ENCODE measurements at places on chromosomes 2 and 18. TPM values are rescaled to one million over a fixed set of nuclear protein-coding genes. Genes with fewer than 3 reads are reported as not detected.

GRCh38 chr18:80147037-80147417, 38.0 kb downstream of the ADNP2 start:
- H3K36me3 ChIP-seq, result peaks cover 8% of the 10 kb centered on the region
- no peak overlapping the region for H3K27ac ChIP-seq
- H3K4me1 ChIP-seq, result no peaks in the 10 kb centered on the region
- DNase-seq, result no peak
- no peaks in the 10 kb centered on the region for H3K27me3 ChIP-seq

- no peak overlapping the region for H3K4me3 ChIP-seq
- peaks cover 3% of the 10 kb centered on the region for H3K4me1 ChIP-seq
- no peaks in the 10 kb centered on the region for H3K27me3 ChIP-seq
These were observed 45.9 kb downstream of the KCNE4 start for GRCh38 chr2:223097888-223098383.

GRCh38 chr2:223101340-223102039, 49.5 kb downstream of the KCNE4 start:
- H3K27me3 ChIP-seq, result no peaks in the 10 kb centered on the region
- no peaks in the 10 kb centered on the region for H3K4me1 ChIP-seq
- H3K27ac ChIP-seq, result no peak overlapping the region
- no peak overlapping the region for H3K4me3 ChIP-seq
- DNase-seq, result peak; percentile 12

- peak overlapping the region; percentile 47 for H3K27ac ChIP-seq
- no peak overlapping the region for H3K4me3 ChIP-seq
- no peak for DNase-seq
These were observed 18.3 kb upstream of the NEDD4L start for GRCh38 chr18:58025733-58026132.

- no peaks in the 10 kb centered on the region for H3K4me1 ChIP-seq
- H3K4me3 ChIP-seq, result no peak overlapping the region
- DNase-seq, result no peak
- peaks cover 19% of the 10 kb centered on the region for H3K36me3 ChIP-seq
- no peaks in the 10 kb centered on the region for H3K27me3 ChIP-seq
- no peak overlapping the region for H3K27ac ChIP-seq
These were observed 100.1 kb downstream of the THADA start for GRCh38 chr2:43495727-43496126.

DNA sequence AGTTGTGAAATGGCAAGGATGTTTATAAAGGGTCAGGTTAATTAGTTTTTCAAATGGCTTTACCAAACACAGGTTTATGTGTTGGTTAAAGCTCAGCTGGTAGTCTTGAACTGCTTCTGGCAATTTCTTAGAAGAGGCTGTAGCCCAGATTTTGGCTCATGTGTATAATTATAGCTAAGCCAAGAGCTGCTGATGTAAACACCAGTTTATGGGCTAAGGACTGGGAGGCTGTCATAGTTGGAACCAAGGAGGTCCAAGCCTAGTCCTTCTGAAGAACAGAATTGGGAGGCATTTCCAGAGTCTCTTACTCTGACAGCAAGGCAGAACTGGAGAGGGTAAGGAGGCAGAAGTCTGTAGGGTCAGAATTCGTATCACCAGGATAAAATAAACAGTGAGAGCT, 25.4 kb downstream of the UBE2E3 start:
- DNase-seq, result no peak
- peaks cover 29% of the 10 kb centered on the region for H3K4me1 ChIP-seq
- no peak overlapping the region for H3K4me3 ChIP-seq
- H3K27me3 ChIP-seq, result no peaks in the 10 kb centered on the region
- peaks cover 7% of the 10 kb centered on the region for H3K36me3 ChIP-seq

DNA sequence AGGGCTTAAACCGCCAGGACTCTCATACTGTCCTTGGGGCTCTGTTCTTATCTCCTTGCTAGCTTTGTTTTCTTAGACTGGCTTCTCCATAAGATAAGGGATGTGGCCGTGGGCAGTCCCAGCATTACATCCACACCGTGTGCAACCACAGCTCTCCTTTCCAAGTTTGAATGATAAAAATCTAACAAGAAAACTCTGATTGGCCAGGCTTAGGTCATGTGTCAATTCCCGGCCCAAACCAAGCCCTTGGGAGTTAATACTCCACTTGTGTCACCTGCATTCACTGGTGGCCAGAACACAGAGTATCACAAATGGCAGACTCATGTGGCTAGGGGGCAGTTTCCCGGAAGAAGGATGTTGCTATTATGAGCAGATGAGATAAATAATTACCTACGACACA, 43.2 kb upstream of the KDM3A start:
- H3K27me3 ChIP-seq, result peaks cover 3% of the 10 kb centered on the region
- H3K36me3 ChIP-seq, result no peaks in the 10 kb centered on the region

GRCh38 chr2:7825591-7826312, 856.1 kb upstream of the ID2 start:
- H3K4me3 ChIP-seq, result no peak overlapping the region
- no peak for DNase-seq
- H3K4me1 ChIP-seq, result peaks cover 4% of the 10 kb centered on the region
- no peak overlapping the region for H3K27ac ChIP-seq
- H3K36me3 ChIP-seq, result no peaks in the 10 kb centered on the region
- H3K27me3 ChIP-seq, result no peaks in the 10 kb centered on the region

Gene KCNG2
- not detected for total RNA-seq

Gene COL6A3
- 1.0 TPM for total RNA-seq

Gene ABCB11
- total RNA-seq, result 0.09 TPM

All from progenitor cell of endocrine pancreas (in vitro differentiated cells).